ENCODE measurements at places on chromosomes 11 and 22.

GRCh38 chr22:23282089-23282501, 101.8 kb downstream of the BCR start:
- peak; percentile 69 for DNase-seq

- DNase-seq = no peak
Observed at GRCh38 chr11:134261626-134262488, 8.5 kb downstream of the ACAD8 start.

GRCh38 chr22:48872271-48873190, 955.1 kb downstream of the BRD1 start:
- no peak for DNase-seq

GRCh38 chr11:15159085-15159484, 44.4 kb downstream of the INSC start:
- DNase-seq = peak; percentile 28

GRCh38 chr11:118894192-118894591, 10.5 kb downstream of the CXCR5 start:
- no peak for DNase-seq

GRCh38 chr22:27732841-27733240, 68.7 kb downstream of the MN1 start:
- no peak for DNase-seq

GRCh38 chr22:40957601-40958000, 6.4 kb downstream of the RBX1 start:
- no peak for DNase-seq

DNA sequence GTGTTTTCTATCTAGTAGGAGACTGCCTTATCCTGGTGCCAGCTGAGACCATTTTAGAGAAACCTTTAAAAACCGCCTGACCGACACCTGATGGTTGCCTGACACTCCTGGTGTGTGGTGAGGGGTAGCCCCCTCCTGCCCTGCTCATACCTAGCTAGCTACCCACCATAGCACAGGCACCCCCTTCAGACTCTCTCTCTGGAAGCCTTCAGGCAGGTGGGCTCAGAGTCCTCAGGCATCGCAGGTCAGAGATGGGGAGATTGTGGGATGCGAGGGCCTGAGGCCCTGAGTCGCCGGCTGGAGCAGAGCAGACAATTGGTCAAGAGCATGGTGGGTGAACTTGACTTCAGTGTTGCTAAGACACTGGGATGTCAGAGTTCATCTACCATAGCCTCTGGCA, 424.6 kb downstream of the BRD1 start:
- DNase-seq = no peak

- DNase-seq = no peak
Observed at GRCh38 chr22:28892175-28892731, 8.9 kb downstream of the ZNRF3 start.

- no peak for DNase-seq
Observed at GRCh38 chr11:103633819-103634590, 402.4 kb upstream of the DDI1 start.

- DNase-seq = no peak
Observed at GRCh38 chr11:86933891-86934581, 21.2 kb downstream of the FZD4 start.

GRCh38 chr11:36308577-36308976, 12.5 kb downstream of the PRR5L start:
- no peak for DNase-seq

- no peak for DNase-seq
Observed at GRCh38 chr22:40595497-40596234, 40.9 kb downstream of the MRTFA start.

DNA sequence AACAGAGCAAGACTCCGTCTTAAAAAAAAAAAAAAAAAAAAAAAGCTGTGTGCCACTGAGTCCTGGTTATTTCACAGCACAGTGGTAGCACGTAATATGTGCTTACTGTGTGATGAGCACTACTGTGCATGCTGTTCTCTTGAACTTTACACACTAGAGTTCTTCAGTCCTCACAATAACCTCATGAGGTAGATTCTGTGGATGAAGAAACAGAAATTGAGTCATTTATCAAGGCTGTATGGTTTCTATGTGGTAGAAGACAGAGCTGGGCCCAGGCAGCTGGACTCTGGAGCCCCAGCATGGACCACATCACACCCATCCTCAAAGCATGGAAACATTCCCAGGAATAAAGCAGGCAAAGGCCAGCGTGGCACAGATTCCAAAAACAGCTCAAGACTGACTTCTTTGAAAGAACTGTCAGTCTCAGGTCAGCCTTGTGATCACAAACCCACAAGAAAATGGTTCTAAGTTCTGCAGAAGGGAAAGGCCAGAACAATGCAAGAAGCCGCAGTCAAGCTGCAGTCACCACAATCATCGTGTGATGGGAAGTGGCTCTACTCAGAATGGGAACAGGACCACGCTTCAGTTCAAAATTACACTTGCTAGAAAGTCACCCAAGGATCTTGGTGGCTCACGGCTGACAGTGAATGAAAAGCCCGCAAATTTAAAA, 49.5 kb downstream of the MICAL3 start:
- no peak for DNase-seq

GRCh38 chr22:47567126-47568090, 805.0 kb downstream of the TBC1D22A start:
- no peak for DNase-seq

DNA sequence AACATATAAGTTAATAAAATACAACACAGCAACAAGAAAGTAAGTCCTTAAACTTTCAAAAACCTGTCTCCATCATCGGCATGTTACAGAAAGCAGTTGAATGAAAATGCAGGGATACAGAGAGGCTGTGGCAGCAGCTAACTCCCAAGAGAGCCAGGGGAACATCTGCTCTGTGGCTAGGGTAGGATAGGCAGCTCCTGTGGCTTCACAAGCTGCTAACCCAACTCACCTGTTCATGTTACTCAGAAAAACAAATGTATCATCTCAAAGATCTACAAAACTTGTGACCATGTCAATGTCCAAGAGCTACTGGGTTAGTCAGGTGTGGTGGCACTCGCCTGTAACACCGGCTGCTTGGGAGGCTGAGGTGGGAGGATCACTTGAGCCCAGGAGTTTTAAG, 15.2 kb upstream of the PLAAT3 start:
- no peak for DNase-seq

- peak; percentile 36 for DNase-seq
Observed at GRCh38 chr11:9573775-9574621, 528 bp downstream of the WEE1 start.

DNA sequence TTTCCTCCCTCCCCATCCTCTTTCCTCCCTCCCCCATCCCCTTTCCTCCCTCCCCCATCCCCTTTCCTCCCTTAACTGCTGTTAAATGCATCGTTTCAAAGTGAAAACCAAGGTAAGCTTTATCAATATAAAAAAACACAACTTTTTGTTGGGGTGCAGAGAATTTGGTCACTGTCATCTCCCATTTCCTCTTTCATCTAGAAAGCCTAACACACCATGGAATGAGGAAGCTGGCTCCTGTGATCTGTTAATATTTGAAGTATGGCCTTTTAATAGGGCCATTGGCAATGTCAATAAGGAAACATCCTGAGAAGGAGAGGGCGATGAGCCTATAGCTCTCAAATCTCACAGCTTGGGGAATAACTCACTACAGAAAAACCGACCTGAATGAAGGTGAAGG, 7.0 kb downstream of the EXPH5 start:
- DNase-seq = no peak

GRCh38 chr22:24011735-24012068, 598 bp downstream of the CABIN1 start:
- peak; percentile 20 for DNase-seq

DNA sequence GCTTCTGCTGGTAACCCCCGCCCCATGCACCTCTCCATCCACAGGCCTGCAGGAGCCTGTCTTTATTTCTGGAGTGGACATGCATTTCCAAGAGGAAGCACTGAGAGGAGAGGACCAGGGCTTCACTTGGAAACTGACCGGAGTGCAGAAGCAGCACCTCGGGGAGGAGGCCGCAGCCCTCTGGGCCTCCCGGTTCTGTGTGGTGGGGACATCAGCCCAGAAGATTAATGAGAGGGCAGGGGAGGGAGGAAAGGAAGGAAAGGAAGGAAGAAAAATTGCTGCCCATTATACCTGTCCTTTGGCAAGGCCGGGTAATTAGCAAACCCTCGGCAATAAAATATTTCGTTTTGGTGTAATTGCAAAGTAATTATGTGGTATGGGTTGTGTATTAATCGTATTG, 97.0 kb downstream of the TP53I11 start:
- DNase-seq = no peak

- no peak for DNase-seq
Observed at GRCh38 chr11:92278791-92279433, 54.3 kb downstream of the FAT3 start.

- no peak for DNase-seq
Observed at GRCh38 chr11:79437278-79437980, 3.4 kb downstream of the TENM4 start.

GRCh38 chr11:132202621-132203020, 832.2 kb downstream of the NTM start:
- DNase-seq = no peak

DNA sequence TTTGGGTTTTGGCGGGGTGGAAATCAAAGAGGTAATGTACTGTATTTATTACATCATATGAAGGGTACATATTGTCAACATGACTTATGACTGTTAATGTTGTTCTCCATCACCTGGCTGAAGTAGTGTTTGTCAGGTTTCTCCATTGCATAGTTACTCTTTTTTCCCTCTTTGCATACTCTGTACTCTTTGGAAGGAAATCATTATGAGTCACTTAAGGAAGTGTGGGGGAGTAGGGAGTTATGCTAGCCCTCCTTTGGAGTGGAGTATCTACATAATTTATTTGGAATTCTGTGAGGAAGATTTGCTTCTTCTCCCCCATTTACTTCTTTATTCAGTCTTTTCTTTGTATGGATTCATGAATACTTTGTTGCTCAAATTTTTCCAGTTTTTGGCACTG, 3.6 kb upstream of the PGR start:
- no peak for DNase-seq

- DNase-seq = no peak
Observed at GRCh38 chr11:535210-535518, 212 bp downstream of the HRAS start.

- no peak for DNase-seq
Observed at GRCh38 chr22:17065433-17065832, 19.4 kb upstream of the IL17RA start.

- no peak for DNase-seq
Observed at GRCh38 chr11:78860720-78861422, 286.2 kb upstream of the NARS2 start.

DNA sequence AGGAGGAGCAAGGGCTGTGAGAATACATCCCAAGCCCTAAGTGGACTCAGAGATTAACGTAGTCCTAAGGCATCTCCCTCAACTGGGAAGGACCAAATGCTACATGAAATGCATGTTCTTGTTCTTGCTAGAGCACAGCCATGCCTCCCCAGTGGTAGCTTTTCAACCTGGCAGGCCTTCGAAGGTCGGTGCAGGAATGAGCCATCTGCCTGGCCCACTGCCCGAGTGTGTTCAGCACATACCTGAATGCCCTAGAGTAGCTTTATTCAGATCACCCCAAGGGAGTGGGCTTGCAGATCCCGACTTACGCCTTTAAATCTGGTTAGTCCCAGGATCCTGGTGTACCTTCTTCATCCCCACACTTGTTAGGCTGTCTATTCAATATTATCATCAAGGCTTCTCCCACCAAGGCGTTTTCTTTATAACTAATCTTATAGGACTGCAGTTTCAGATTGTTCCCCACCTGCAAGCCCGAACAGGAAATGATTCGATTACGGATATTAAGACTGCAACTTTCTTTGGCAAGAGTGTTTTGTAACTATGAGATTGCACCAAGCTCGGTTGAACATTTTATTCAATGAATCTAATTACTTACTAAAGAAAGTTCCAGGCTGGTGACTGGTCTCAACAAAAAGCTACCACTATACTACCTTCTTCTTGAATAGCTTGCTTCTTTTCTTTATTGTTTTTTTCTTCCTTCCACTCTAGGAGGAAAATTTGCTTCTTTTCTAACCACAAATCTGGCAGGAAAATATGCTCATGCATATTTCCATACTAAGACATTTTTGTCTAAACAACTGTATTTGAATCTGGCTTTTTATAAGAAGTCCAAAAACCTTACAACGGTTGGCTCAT, 115.6 kb downstream of the SGSM3 start:
- DNase-seq = no peak

DNA sequence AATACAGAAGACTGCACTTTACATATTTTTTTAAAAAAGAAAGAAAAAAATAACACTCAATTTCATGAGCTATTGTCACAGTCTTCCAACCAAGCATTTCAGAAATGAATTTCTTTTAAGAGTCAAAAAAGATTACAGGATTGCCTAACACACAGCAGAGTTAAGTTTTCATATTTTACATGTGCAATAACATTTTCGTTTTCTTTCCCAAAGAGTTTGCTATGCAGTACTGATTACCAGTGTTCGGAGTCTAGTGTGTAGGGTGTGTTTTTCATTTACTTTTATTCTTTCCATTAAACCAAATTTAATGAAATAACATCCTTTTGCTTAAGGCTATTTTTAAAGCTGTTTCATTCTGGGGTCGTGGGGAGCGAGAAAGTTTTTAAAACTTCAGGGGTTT, 53.2 kb downstream of the MN1 start:
- DNase-seq = no peak

DNA sequence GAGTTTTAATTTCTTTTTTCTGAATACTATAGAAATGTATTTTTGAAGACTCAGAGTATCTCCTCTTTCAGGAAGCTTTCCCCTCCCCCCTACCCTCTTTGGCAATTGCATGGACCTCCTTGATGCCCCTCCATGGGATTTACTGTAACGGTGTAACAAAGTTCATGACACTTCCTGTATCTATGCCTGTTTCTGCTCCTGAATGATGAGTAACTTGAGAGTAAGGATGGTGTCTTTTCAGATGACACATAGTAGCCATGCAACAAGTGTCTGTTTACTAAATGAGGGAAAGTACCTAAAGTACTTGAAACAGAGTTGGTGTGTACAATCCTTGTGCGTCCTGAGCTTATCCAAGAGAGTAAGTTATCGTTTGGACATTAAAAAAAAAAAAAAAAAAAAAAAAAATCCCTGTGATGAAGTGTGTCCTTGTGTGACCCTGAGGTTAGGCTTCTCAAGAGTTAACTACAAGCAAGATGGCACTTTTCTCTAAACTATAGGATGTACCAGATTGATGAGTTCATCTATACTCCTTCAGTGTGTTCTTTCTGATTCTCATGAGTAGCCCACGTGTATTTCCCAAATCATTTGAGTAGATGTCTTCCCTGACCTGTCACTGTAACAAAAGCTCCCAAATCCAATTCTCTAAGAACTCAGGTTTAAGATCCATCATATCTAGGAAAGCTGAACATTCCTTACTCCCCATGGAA, 7.4 kb downstream of the ETS1 start:
- no peak for DNase-seq

DNA sequence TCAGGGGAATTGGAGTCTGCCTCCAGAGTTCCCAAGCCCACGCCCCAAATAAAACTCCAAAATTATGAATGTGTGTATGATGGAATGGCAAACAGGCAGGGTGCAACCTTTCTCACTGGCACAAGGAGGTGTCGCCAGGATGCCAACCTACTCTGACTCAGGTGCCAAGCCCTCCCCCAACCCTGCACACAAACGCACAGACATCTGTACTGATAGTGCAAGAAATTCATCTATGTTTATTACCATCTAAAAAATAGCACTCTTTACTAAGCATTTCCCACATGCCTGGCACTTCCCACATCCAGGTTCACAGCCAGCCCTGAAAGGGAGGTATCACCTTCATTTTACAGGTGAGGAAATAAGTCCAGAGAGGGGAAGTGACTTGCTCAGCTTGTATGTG, 1.2 kb downstream of the PLA2G3 start:
- no peak for DNase-seq

Data from SW480 (cell line).